ENCODE measurements at places on chromosomes 3 and 15.

DNA sequence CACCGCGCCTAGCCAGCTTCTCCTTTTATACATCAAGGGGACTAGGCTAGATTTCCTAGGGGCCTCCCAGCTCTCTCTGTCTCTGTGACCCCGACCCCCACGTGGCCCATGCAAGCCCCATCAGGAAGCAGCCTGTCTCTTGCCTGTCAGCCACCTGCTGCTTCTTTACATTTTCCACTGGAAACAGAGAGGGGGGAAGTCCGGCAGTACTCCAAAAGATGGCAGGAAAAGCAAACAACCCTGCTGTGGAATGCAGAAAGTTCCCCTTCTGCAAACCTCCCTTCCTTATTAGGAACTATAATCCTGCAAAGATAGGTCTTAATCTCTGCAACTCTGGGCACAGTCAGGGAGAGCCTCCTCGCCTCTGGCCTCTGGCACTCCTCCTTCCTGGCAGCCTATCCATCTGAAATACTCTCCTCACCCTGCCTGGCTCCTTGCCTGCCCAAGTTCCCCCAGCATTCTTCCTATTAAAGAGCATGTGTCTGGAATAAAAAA lies 47.4 kb upstream of the HACD2 start:
- DNase-seq: no peak

GRCh38 chr3:196636369-196637349 lies 2.8 kb upstream of the NRROS start:
- DNase-seq: no peak

GRCh38 chr15:77526595-77527163 lies 106.0 kb downstream of the HMG20A start:
- DNase-seq: no peak

GRCh38 chr3:132210476-132211346 lies 106.5 kb upstream of the ACP3 start:
- no peak for DNase-seq

- no peak for DNase-seq
Measured at GRCh38 chr15:72487070-72487797, 13.1 kb downstream of the ARIH1 start.

- no peak for DNase-seq
Measured at GRCh38 chr15:36644191-36644896, 64.9 kb downstream of the CDIN1 start.

- no peak for DNase-seq
Measured at GRCh38 chr3:184952671-184953070, 140.7 kb downstream of the VPS8 start.

DNA sequence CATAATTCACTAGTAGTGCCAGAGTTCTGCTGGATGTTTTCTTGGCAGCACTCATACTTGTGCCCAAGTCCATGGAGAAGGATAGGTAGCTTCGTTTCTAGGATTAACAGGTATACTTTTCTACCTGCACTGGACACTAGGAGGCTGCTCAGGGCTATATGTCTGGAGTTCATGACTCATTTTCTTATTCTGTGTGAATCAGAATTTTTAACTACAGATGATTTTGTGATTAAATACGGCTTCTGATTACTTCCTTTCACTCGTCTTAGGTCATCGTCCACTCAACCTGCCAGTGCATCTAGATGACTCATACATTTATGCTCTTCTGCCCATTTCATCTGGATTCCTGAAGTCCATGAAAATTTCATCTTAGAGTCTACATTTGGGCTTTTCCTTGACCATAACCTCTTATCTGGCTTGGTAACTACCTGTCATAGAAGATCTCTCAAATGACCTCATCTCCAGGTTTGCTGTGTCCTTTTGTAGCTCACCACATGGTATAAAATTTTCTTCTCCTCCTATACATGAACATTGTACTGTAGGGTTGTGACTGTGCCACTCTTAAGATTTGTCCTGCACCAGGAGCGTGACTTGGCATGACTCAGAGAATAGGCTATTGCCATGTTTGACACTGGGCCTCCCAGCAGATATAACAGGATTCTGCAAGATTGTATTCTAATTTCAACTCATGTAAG lies 66.7 kb upstream of the GCSAM start:
- no peak for DNase-seq

GRCh38 chr15:63372753-63373152 lies 8.9 kb downstream of the CA12 start:
- no peak for DNase-seq

DNA sequence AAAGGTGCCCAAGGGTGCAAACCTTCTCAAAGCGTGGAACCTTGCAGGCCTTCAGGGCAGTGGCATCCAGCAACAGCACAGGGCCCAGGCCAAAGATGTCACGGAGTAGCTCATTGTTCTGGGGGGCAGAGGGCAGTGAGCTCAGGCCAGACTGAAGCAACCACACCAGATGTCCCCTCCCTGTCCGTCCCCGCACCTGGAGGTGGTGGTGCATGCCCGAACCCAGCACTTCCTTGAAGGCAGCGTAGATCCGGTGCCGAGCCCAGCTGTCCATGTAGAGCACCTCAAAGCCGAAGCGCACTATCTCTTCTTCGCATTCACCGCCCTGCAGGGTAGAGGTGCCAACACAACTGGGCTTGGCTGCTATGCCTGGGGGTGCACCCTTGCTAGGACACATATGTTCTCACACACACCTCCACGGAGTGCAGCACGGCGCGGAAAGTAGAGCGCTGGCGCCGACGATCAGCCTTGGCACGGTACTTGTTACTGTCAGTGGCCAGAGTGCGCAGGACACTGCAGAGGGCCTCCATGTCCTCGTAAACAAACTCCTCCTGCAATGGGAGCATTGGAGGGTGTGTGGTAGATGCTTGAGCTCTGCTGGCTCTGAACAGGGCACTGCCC lies 3.7 kb downstream of the IFRD2 start:
- DNase-seq: no peak

DNA sequence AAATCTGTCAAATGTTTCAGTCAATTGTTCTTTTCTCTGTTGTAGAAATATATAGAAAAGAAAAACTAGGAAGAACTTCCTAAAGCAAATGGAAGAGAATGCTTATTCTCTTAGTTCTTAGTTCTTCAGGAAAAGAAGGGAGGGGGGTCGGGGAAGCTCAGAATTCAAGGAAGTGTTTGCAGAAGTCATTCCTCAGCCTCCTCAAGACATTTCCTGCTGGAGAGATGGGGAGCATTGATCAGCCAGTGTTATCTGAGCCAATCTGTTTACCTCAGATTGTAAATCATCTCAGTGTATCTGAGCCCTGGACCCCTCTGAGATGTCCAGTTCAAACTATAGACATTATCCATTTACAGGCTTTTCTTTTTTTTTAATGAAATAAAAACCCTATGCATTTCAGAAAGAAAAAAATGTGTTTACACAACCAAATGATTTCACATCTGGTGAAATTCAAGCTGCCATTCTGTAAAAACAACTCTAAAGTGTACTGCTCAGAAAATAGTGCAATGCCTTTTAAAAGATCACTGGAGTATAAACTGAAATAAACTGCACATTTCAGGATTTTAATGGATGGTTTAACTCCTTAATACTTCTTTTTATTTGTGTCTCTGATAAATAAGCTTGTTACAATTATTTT lies 460.7 kb downstream of the ROBO1 start:
- DNase-seq: no peak

DNA sequence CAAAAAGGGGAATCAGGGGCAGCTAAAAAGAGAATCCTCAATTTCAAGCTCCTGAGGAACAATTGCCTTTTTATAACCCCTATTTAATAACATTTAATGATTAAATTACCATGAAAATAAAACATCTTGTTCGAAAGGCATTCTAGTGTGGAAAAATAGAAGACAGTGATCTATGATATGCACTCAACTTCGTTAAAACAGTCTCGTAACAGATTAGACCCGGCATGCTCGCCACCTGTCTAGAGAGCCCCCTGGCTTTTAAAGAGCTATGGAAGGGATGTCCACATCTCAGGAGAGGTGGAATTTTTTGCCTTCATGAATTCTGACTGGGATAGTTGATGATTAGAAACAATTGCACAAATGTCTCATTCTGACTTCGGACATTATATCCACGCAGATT lies 153.7 kb upstream of the MDFIC2 start:
- no peak for DNase-seq
